ENCODE measurements at places on chromosomes 7 and 10. TPM values are rescaled to one million over a fixed set of nuclear protein-coding genes. Genes with fewer than 3 reads are reported as not detected.

- no peak overlapping the region for H3K4me3 ChIP-seq
- H3K27ac ChIP-seq = no peak overlapping the region
- no peaks in the 10 kb centered on the region for H3K36me3 ChIP-seq
- H3K4me1 ChIP-seq = peaks cover under 1% of the 10 kb centered on the region
- H3K27me3 ChIP-seq = no peaks in the 10 kb centered on the region
- peak; percentile 80 for DNase-seq
These were observed 169.9 kb downstream of the SKIDA1 start for GRCh38 chr10:21355591-21356011.

DNA sequence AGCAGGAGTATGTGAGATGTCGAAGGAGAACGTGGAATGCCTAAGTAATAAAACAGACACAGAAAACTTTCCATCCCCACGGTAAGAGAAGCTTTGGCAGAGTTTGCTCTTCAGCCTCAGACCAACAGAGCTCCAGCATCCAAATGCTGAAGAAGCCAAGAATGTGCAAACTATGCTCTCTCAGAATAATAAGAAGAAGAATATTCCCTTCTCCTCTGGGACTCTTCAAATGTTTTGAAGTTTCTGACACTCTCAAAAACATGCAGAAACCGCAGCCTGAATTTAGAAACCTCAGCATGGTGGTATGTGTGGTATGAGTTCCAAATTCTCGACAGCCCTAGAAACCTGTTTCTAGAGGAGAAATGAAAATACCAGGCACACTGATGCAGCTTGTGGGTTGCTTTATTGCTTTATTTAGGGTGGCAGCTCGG lies 113.3 kb downstream of the KCNMA1 start:
- peak; percentile 91 for DNase-seq
- no peaks in the 10 kb centered on the region for H3K36me3 ChIP-seq
- H3K4me1 ChIP-seq = peaks cover 20% of the 10 kb centered on the region
- H3K27ac ChIP-seq = peak overlapping the region; percentile 35
- peak overlapping the region; percentile 2 for H3K4me3 ChIP-seq

- no peak overlapping the region for H3K27ac ChIP-seq
- H3K4me1 ChIP-seq = no peaks in the 10 kb centered on the region
These were observed 180.7 kb upstream of the GPR26 start for GRCh38 chr10:123485341-123485960.

- no peaks in the 10 kb centered on the region for H3K4me1 ChIP-seq
- no peaks in the 10 kb centered on the region for H3K36me3 ChIP-seq
- DNase-seq = no peak
- peaks cover 80% of the 10 kb centered on the region for H3K27me3 ChIP-seq
- no peak overlapping the region for H3K4me3 ChIP-seq
These were observed 38.8 kb downstream of the CNPY1 start for GRCh38 chr7:155507576-155507975.

GRCh38 chr7:127865466-127865865 lies 165.8 kb downstream of the LRRC4 start:
- H3K4me3 ChIP-seq = no peak overlapping the region
- peak; percentile 62 for DNase-seq
- peaks cover 2% of the 10 kb centered on the region for H3K36me3 ChIP-seq
- H3K4me1 ChIP-seq = no peaks in the 10 kb centered on the region

DNA sequence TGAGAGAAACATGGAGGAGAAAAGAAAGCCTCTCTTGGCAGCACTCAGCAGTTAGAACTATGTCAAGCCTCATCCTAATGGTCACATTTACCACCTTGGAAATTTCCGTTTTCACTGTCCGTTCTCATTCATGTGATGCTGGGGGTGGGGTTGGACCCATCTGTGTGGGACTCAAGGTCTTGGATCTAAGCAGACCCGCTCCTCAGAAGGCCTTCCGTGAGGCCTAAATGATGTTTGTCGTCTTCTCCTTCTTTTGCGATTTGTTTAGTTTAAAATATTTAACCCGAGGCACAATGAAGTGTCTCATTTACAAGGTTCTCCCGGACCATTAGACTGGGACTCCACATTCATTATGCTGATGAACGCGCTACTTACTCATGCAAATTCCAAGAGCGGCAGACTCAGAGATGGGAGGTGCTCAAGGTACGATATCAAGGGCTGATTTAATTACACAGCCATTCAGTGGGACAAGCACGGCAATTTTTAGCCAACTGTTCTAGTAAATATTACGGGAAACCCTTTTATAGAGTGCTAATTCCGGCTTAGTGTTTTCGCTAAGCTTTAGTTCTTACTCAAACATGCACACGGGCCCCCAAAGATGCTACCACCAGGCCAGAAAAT lies 109.1 kb upstream of the EFCAB10 start:
- peaks cover 12% of the 10 kb centered on the region for H3K4me1 ChIP-seq
- peak; percentile 36 for DNase-seq
- peak overlapping the region; percentile 68 for H3K4me3 ChIP-seq
- H3K27ac ChIP-seq = no peak overlapping the region
- H3K27me3 ChIP-seq = no peaks in the 10 kb centered on the region
- H3K36me3 ChIP-seq = no peaks in the 10 kb centered on the region

GRCh38 chr7:124480036-124480820 lies 285.4 kb downstream of the GPR37 start:
- H3K4me1 ChIP-seq = no peaks in the 10 kb centered on the region
- no peak overlapping the region for H3K4me3 ChIP-seq
- DNase-seq = no peak
- H3K27me3 ChIP-seq = no peaks in the 10 kb centered on the region

DNA sequence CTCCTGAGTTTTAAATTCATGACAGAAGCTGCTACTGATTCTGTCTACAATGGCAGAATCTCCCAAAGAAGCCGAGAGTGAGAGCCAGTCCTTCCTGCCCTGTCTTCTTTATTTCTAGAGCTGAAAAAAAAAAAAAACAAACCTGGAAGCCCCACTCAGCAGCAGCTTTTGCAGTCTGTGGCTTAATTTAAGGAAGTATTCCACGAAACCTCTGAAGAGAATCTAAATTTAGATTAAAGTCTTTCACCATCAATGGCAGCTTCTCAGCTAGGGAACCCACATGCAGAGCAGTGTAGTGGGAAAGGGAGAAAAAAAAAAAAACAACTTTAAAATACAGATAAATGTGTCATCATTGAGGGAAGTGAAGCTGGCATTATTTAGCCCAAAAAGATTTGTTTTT lies 23.4 kb downstream of the SMURF1 start:
- H3K27ac ChIP-seq = peak overlapping the region; percentile 23
- peaks cover 10% of the 10 kb centered on the region for H3K4me1 ChIP-seq
- DNase-seq = no peak
- no peaks in the 10 kb centered on the region for H3K36me3 ChIP-seq
- H3K4me3 ChIP-seq = no peak overlapping the region

GRCh38 chr10:115436999-115437398 lies 343.8 kb downstream of the ATRNL1 start:
- H3K4me3 ChIP-seq = no peak overlapping the region
- H3K27ac ChIP-seq = no peak overlapping the region
- no peaks in the 10 kb centered on the region for H3K36me3 ChIP-seq
- no peaks in the 10 kb centered on the region for H3K4me1 ChIP-seq
- no peak for DNase-seq
- H3K27me3 ChIP-seq = no peaks in the 10 kb centered on the region

GRCh38 chr7:55158541-55159382 lies 139.9 kb downstream of the EGFR start:
- peak; percentile 81 for DNase-seq
- peaks cover 53% of the 10 kb centered on the region for H3K4me1 ChIP-seq

- DNase-seq = no peak
- H3K27ac ChIP-seq = no peak overlapping the region
- H3K27me3 ChIP-seq = no peaks in the 10 kb centered on the region
- H3K4me3 ChIP-seq = no peak overlapping the region
- H3K4me1 ChIP-seq = peaks cover 12% of the 10 kb centered on the region
These were observed 145.3 kb downstream of the GLI3 start for GRCh38 chr7:42091461-42092291.

GRCh38 chr10:20670579-20670978 lies 226.5 kb downstream of the NEBL start:
- H3K27me3 ChIP-seq = no peaks in the 10 kb centered on the region
- no peak for DNase-seq
- no peaks in the 10 kb centered on the region for H3K4me1 ChIP-seq
- no peak overlapping the region for H3K27ac ChIP-seq
- no peaks in the 10 kb centered on the region for H3K36me3 ChIP-seq

GRCh38 chr7:82841828-82842227 lies 320.9 kb downstream of the PCLO start:
- H3K4me3 ChIP-seq = no peak overlapping the region
- H3K27me3 ChIP-seq = no peaks in the 10 kb centered on the region
- no peaks in the 10 kb centered on the region for H3K4me1 ChIP-seq
- no peak overlapping the region for H3K27ac ChIP-seq
- no peaks in the 10 kb centered on the region for H3K36me3 ChIP-seq
- peak; percentile 7 for DNase-seq

GRCh38 chr10:83754857-83755256 lies 384.5 kb upstream of the GHITM start:
- H3K27me3 ChIP-seq = no peaks in the 10 kb centered on the region
- no peaks in the 10 kb centered on the region for H3K36me3 ChIP-seq
- no peak overlapping the region for H3K27ac ChIP-seq
- no peaks in the 10 kb centered on the region for H3K4me1 ChIP-seq

GRCh38 chr10:70892631-70893030 lies 4.3 kb upstream of the PCBD1 start:
- peaks cover 3% of the 10 kb centered on the region for H3K27me3 ChIP-seq
- H3K4me1 ChIP-seq = peaks cover 12% of the 10 kb centered on the region
- no peak for DNase-seq
- no peaks in the 10 kb centered on the region for H3K36me3 ChIP-seq

- DNase-seq = no peak
- H3K4me3 ChIP-seq = peak overlapping the region; percentile 71
- H3K4me1 ChIP-seq = peaks cover 9% of the 10 kb centered on the region
- H3K27ac ChIP-seq = peak overlapping the region; percentile 14
- peaks cover 3% of the 10 kb centered on the region for H3K36me3 ChIP-seq
These were observed 664 bp upstream of the HPS6 start for GRCh38 chr10:102064503-102064867.

DNA sequence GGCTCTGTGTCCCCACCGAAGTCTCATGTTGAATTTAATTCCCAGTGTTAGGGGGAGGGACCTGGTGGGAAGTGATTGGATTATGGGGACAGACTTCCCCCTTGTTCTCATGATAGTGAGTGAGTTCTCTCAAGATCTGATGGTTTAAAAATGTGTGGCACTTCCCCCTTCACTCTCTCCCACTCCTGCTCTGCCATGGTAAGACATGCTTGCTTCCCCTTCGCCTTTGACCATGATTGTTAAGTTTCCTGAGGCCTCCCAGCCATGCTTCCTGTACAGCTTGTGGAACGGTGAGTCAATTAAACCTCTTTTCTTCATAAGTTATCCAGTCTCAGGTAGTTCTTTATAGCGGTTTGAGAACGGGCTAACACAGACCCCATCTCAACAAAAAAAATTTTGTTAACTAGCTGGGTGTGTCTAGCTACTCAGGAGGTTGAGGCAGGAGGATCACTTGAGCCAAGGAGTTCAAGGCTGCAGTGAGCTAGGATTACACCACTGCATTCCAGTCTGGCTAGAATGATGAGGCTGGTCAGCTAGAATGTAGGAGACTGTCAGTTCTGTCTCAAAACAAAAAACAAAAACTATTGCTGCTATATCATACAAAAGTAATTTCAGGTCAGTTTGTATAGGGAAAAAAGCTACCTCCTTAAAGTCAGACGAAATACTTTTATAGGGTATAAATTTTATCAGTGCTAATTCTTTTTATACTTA lies 57.7 kb downstream of the ATAD1 start:
- no peak overlapping the region for H3K4me3 ChIP-seq
- peaks cover 3% of the 10 kb centered on the region for H3K4me1 ChIP-seq
- H3K27ac ChIP-seq = no peak overlapping the region
- no peaks in the 10 kb centered on the region for H3K27me3 ChIP-seq

DNA sequence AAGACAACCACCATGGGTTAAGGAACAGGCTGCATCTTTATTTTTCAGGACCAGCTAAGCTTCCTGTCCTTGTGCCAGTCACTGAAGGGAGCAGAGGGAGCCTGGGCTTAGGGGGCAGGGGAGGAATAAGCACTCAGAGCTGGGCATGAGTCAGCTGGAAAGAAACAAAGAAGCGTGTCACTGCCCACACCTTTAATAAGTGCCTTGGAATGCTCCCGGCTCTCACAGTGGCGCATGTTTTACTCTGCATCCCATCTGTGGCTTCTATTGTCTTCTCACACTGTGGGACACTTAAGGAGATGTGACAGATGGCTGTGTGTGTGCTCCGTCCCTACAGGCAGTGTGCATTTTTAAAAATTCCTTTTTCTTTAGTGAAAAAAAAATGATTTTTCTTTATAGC lies 71.7 kb downstream of the MTURN start:
- peaks cover 2% of the 10 kb centered on the region for H3K27me3 ChIP-seq
- DNase-seq = peak; percentile 76
- H3K4me1 ChIP-seq = peaks cover 9% of the 10 kb centered on the region
- no peaks in the 10 kb centered on the region for H3K36me3 ChIP-seq

DNA sequence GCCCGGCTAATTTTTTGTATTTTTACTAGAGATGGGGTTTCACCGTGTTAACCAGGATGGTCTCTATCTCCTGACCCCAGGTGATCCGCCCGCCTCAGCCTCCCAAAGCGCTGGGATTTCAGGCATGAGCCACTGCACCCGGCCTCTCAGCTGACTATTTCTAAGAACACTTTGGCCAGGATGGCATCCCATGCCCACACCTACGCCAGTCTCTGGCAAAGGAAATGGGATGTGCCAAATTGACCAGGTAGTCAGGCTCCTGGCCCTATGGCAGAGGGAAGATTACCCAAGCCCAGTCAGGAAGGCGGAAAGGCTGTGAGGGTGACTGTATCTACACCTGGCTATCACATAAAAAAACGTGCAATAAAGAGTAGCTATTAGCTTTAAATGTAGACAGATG lies 94.1 kb upstream of the DUSP5 start:
- no peak overlapping the region for H3K27ac ChIP-seq
- no peak for DNase-seq
- H3K4me3 ChIP-seq = no peak overlapping the region
- peaks cover 28% of the 10 kb centered on the region for H3K4me1 ChIP-seq

DNA sequence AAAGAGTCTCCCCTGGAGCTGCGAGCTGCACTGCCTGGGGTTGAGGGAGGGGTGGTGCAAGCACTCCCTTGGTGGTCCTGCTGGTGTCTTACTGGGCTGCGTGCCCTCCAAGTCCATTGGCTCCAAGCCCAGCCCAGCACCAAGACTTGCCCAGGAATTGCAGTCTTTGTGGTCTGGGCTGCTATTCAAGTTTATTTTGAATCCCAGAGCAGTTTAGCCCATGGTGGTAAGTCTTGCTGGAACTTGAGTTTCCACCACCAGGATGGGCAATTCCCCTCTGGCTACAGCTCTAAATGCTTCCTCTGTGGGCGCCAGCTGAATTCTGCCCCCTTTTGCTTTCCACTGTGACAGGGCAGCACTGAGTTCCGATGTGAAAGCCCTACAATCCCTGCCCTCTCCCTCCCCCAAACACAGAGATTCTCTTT lies 25.1 kb downstream of the GALNT11 start:
- H3K27ac ChIP-seq = no peak overlapping the region
- peaks cover 5% of the 10 kb centered on the region for H3K4me1 ChIP-seq
- no peak overlapping the region for H3K4me3 ChIP-seq

NPSR1 gene
- not detected for total RNA-seq

SLC18A3 gene
- total RNA-seq = 4.6 TPM

NODAL gene
- 0.43 TPM for total RNA-seq

KCNIP2 gene
- total RNA-seq = 1.9 TPM

PARD3 gene
- total RNA-seq = 35.9 TPM

SYNPO2L gene
- 1.2 TPM for total RNA-seq

STOX1 gene
- total RNA-seq = 0.12 TPM

FFAR4 gene
- total RNA-seq = not detected

ZSCAN21 gene
- 11.1 TPM for total RNA-seq

C1QL3 gene
- 1.00 TPM for total RNA-seq
